ENCODE measurements at places on chromosomes 11 and 22.

GRCh38 chr11:9905960-9906791 is 242.3 kb downstream of the SWAP70 start:
- peak; percentile 100 for DNase-seq

DNA sequence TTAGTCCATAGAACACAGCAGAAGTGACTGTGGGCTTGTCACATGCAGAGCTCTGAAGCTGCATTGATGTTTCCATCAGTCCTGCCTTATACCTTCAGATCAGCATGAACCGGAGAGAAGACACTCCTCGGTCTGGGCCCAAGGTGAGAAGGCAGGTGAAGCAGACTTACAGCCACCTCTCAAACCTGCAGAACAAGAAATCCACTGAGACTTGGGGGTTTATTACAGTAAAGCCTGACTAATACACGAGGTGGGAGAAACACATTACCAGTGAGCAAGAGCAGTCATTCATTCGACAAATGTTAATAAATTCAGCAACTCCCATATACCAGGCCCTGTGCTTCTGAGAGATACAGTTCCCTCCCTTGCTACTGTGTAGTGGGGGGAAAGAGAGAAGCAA is 279.0 kb downstream of the DDX10 start:
- no peak for DNase-seq

DNA sequence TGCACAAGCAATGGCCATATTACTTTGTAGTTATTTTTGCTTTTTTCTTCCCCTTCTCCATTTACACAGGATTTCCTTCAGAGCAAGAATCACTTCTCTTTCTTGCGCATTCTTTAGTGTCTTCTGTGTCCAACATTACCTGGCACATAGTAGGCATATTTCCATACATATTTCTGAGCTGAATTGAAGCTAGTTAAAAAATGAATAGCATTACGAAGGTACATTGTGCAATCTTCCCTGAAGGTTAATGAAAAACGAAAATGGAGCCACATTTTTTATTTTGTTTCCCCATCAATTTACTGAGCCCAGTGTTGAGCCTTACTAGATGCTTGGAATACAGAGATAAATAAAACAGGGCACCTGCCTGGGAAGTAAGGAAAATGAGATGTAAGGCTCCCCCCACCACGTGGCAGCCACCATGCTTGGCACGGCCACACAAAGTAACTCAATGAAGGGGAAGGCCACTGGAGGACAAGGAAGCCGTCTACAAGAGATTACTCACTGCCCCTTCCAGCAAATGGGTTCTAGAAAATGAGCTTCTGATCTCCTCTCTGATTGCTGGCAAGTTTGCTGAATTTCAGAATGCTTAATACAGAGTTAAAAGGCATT is 381.9 kb downstream of the LARGE1 start:
- DNase-seq, result no peak

DNA sequence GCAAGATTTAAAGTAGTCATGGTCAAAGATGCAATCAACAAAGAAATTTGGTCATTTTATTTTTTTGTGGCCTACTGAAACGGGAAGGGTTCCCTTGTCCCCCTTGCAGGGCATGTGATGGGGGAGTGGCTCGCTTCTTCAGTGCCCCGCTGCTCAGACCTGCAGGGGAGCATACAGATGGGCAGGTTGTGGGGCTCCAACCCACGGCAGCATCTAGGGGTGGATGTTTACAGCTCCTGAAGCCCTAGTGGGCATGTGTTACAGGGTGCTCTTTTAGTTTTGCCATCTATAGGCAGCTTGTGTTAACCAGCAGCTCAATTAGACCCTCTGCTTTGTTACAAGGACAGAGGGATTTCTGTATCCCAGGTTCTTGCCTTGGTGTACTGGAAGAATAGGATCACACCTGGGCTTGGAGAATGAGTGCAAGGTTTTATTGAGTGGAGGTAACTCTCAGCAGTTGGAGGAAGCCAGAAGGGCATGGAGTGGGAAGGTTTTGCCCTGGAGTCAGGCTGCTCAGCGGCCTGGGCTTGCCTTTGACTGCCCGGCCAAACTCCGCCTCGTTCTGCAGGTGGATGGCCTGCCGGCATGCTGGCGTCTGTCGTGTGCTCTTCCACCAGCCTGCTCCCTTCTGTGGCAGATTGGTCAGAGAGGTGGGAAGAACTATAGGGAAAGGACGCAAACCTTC is 9.4 kb downstream of the GSTP1 start:
- DNase-seq, result no peak

GRCh38 chr11:119447664-119448242 is 24.8 kb upstream of the THY1 start:
- DNase-seq, result no peak

DNA sequence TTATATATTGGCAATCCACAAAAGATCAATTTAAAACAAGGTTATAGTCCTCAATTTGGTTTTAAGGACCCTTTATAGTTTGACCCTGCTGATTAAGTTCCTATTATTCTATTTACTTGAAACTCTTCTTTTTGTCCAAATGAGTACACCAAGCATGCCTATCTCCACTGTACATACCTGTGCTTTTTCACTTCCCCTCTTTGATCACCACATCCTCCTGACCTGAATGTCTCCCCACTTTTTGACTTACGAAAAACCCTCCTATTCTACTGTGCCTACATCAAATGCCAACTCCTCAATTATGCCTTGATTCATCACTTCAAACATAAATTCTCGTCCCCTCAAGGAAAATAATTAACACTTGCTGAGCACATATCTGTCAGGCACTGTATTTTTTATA is 113.5 kb downstream of the SOX6 start:
- DNase-seq, result no peak
